ENCODE measurements at places on chromosomes 13 and 19.
A peak's percentile ranks its signal among the peaks of the same experiment; 100 is the strongest.

DNA sequence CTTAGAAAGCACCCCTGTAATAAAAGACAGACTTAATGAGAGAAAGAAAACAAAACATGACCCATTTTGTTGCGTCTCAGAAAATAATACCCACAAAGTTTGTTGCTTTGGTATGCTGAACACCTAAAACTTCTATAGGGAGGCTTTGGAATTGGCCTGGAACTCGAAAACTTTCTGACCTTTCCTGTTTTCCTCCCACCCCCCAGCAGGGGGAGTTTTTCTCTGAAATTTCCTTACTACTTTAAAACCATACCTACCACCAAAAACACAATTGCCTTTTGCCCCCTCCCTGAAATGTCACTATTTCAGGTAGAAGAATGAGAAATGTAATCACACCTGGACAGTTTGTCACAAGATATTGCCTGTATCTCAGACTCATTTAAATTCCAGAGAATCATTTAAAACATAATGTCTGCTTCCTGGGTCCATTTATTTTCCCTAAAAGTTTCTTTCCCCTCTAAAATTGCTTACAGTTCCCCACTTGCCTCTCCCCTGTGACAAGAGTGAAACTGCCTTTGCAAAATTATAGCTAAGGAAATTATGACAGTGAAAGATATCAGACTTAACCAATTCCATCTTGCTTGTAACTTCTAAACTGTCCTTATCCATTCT, 2700.2 kb downstream of the PCDH9 start:
- DNase-seq: no peak

DNA sequence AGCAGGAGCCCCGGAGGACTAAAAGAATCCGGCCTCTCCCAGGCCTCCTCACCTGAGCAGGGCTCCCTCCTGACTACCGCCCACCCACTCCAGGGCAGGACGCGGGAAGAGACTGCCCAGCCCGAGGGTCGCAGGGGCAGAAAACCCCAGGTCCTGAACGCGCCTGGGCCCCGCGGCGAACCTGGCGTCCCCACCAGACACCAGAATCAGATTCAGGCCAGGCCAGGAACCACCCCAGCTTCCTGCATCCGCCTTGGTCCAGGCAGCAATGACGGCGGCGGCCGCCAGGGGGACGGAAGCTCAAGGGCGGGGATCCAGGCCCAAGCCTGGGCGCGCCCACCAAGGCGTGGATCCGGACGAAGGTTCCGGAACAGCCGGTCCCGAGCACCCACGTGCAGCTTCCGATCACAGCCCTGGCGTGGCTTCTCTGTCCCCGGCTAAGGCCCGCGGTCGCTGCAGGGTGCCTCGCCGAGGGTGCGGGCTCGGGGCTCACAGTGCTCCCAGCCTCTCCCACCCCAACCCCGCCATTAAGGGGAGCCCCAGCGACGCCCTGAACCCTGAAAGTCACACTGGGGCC, 3.6 kb downstream of the LGALS7 start:
- peak; percentile 78 for DNase-seq

DNA sequence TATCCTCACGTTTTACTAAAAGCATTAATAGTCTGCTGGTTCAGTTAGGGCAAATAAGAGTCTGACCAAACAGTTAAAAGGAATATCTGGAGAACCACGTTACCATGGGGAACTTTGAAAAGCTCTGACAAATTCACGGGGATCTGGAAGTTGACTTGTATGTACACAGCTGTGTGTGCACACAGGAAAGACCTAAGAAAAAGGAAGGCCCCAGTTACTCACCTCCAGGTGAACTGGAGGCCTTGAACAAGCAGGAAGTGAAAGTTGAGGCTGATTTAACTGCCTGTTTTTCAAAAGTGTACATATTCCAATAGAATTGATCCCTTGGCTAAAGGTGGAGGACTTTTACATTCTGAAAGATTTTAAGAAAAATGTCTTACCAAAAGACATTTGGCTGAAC, 1891.6 kb upstream of the PCDH20 start:
- no peak for DNase-seq

- DNase-seq: no peak
These were observed 25.4 kb downstream of the COMMD6 start for GRCh38 chr13:75512253-75512652.

DNA sequence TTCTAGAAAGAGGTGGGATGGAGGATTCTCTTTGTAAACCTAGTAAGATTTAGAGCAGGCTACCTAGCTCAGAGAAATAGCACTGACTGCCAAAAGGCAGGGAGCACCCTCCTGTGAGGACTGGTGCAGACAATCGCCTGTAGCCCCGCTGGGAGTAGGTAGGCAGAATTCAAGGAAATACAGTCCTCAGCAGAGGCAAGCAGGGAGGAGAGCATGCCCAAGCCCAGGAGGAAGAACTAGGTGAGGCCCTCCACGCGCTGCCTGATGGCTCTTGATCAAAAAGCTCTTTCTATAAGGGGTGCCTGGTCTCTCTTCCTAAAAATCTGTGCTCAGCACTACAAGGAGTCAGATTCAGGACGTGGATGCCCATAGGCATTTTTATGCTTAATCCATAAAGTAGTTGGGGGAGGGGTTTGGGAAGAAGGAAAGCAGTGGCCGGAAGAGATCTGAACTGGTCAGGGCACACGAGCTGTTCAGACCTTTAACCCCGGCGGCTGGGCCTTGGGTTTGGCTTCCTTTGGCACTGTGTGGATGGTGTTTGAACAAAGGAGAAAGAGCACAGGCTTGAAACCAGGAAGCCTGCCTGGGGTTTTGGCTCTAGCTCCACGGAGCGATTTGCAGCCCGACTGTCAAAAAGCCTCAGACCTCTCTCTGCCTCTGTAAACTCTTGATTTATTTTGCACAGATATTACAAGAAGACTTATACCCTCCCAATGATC, 320.6 kb downstream of the FOXO1 start:
- no peak for DNase-seq

- no peak for DNase-seq
These were observed 10.3 kb upstream of the IL4I1 start for GRCh38 chr19:49906879-49907564.

- DNase-seq: no peak
These were observed 4.7 kb downstream of the BEST2 start for GRCh38 chr19:12756150-12756883.

GRCh38 chr13:43110036-43110435, 86.7 kb downstream of the DNAJC15 start:
- DNase-seq: no peak

DNA sequence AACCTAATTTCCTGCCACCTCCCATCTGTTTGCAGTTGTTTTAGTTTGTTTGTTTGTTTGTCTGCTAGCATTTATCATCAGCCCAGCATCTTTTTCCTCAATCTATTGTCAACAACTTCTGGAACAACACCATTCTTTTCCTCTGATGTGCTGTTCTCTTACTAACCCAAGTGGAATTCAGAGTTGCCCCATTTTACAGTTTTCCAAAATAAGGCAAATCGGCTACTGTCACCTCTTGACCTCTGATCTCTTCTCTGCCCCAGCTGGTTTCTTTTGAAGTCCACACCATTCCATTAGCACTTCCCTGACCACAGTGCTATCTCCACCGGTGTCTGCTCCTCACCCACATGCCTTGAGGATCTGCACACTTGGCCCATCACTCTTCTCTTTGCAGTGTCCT, 102.4 kb downstream of the EFNB2 start:
- no peak for DNase-seq

- DNase-seq: no peak
These were observed 154.6 kb downstream of the FLT1 start for GRCh38 chr13:28340272-28340793.

DNA sequence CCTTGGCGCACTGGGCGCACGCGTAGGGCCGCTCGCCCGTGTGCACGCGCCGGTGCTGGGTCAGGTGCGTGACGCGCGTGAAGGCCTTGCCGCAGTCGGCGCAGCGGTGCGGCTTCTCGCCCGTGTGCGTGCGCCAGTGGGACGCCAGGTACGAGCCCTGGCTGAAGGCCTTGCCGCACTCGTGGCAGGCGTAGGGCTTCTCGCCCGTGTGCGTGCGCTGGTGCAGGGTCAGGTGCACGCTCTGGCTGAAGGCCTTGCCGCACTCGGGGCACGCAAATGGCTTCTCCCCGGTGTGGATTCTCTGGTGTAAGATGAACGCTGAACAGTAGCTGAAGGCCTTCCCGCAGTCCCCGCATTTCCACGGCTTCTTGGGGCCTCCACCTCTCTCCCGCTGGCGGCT, 7.0 kb downstream of the ZNF835 start:
- DNase-seq: no peak

DNA sequence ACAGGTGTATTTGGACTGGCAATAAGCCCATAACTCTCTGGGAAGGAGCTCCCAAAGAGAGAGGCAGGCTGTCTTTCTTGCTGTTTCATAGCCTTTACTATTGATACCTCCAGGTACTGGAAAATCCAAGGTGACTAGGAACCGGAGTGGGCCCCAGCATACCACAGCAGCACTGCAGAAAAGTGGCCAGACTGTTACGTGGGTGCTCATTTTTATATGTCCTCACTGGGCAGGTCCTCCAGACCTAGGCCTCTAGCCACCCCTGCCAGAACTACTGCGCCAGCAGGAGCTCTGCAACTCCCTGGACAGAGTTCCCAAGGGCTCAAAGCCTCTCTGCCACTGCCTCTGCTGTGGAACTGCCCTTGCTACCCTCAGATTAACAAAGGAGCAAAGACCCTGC, 46.4 kb downstream of the LIG4 start:
- DNase-seq: no peak

DNA sequence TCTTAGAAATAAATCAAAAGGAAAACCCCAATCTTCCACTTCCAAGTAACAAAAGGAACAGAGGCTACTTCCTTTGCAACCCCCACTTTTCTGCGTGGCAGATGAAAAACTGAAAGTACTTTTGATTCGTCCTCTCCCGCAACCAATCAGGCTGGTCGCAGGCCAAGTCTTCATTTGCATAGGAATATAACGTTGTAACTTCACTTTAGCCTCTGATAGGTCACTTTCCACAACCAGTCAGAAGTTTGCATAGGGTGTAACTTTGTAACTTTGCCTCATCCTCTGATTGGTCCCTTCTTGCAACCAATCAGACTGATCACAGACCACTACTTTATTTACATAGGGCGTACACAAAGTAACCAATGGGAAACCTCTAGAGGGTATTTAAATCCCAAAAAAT, 37.2 kb downstream of the TGDS start:
- no peak for DNase-seq

DNA sequence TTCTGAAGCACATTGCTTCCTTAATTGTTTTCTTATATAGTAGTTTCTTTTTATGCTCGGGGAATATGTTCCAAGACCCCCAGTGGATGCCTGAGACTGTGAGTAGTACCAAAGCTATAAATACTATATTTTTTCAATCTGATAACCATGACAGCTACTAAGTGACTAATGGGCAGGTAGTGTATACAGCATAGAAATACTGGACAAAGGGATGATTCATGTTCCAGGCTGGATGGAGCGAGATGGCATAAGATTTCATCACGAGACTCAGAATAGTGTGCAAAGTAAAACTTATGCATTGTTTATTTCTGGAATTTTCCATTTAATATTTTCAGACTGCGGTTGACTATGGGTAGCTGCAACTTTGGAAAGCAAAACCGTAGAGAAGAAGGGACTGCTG, 47.9 kb upstream of the OLFM4 start:
- no peak for DNase-seq

DNA sequence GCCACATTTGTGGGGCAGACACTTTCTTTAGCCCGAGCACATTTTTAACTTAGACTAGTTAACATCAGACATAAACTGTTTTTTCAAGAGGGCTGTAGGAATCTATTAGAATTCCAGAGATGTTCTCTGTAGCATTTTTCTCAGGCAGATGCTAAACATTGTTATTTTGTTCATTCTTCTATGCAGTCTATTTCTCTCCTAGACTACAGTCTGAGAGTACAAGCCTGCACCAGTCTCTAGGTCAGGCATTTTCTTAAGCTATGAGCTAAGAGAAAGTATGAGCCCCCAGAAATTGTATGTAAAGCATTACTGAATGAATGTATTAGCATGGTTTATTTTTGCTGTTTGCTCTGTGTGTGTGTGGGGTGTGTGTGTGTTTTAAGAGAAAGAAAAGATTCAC, 923 bp upstream of the C13orf42 start:
- DNase-seq: no peak

DNA sequence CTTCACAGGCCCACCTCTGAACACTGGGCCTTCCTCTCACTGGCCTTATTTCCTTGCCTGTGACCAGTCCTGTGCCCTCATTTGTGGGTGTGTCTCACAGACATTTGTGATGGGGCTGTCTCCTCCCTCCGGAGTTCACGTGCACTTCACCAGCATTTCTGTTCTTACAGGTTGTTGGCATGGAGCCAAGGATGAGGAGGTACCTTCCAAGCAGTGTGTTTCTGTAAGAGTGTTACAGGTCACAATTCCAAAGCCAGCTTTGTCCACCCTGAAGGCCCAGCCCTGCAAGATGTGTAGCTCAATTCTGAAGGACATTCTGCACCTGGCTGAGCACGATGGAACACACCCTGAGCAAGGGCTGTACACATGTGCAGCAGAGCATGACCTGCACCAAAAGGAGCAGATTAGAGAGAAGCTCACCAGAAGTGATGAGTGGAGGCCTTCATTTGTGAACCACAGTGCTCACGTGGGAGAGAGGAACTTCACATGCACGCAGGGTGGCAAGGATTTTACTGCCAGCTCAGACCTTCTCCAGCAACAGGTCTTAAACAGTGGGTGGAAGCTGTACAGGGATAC, 8.1 kb downstream of the ZNF749 start:
- no peak for DNase-seq

- no peak for DNase-seq
These were observed 30.3 kb upstream of the FRY start for GRCh38 chr13:32001154-32001768.

DNA sequence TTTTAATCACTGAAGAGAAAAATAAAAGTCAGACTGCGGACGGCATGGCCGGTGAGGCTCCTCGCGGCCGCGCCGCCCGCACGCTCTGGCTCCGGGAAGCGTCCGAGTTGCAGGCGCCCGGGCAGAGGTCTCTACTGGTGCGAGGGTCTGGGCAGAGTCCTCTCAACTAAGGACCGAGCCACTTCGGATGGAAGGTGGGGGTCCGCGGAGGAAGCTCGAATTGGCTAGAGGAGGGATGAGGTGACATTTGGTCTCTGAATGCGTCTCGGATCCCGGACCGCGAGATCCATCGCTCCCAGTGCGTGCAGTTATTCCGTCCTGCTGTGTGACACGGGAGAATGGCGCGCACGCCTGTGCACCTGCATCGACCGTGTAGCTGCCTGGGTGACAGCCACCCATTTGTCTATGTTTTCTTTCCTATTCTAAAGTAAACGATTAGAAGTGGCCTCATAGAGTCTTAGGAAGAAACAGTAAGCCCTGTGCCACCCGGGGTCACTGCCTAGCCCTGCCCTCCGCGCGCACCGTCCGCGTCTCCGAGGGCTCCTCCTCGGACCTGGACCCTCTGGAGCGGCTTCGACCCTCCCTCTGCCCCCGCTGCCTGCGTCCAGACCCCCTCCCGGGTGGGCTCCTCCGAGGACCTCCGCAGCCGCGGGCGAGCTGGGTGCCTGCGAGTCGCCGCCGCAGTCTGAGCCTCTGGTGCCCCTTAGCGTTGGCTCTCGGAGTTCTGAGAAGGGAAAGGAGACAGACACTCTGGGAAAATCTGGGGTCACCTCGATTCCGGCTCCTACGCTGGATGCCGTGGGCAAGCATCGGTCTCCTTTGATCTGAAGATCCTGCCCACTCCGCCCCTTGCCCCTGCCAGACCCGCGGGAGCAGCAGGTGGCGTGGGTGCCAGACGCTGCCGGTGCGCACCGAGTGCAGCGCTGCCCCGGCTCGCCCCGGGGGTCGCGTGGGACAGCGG, 347.4 kb downstream of the LIG4 start:
- DNase-seq: no peak

- DNase-seq: no peak
These were observed 1.5 kb downstream of the CCDC106 start for GRCh38 chr19:55649268-55650125.

GRCh38 chr13:72473321-72473720, 254.1 kb downstream of the MZT1 start:
- DNase-seq: no peak

- peak; percentile 25 for DNase-seq
These were observed 82.4 kb downstream of the GGACT start for GRCh38 chr13:100506154-100506553.

All from activated T-cell treated with anti-CD3 and anti-CD28 coated beads for 24 hours (primary cell).